A172 (cell line): ENCODE measurements at places on chromosomes 13 and 19.

GRCh38 chr19:50409347-50409746 is 9.4 kb upstream of the SPIB start:
- DNase-seq: no peak

GRCh38 chr13:86446311-86446710 is 647.1 kb upstream of the SLITRK6 start:
- DNase-seq: peak; percentile 82

DNA sequence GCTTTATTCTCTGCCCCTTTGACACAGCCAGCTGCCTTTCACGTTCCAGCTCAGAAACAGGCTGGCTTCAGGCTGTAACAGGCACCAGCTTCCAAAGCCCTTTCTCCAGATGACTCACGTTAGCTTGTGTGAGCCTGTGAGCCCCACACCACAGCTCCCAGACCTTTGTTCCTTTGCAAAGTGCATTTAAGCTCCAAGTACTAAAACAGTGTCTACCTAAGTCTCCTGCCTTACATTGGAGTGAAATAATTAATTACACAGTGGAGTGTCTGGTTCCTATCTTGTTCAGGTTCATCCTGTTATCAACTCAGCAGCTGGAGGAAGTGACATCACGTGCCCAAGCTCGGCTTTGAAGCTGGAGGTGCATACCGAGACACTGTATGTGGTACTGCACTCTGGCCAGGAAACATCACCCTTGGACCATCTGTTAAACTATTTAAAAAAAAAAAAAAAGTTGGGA is 475.8 kb downstream of the FOXO1 start:
- peak; percentile 45 for DNase-seq

DNA sequence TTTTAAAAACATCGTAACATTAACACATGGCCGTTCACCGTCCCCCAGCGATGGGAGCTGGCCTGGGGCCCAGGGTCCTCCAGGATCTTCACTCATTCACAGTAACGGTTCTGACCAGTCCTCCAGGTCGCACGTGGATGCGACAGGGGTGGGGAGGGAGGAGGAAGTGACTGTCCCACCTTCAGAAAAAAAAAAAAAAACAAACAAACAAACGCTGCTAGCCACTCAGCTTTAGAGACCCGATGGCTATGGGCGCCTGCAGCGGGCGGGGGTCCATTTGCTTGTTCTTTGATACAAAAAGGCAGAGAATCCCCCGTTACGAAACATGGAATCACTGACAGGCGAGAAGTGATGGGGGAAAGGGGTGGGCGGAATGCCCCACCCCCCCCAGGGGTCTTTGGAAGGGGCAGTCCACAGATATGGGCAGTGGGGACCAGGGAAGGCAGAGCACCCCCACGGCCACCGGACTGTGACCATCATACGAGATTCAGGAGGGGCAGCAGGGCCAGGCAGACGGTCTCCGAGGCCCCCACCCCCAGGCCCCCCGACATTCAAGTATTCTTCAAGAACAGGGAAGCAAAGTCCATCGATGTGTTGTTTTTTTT is 13.3 kb downstream of the MKNK2 start:
- DNase-seq: no peak

DNA sequence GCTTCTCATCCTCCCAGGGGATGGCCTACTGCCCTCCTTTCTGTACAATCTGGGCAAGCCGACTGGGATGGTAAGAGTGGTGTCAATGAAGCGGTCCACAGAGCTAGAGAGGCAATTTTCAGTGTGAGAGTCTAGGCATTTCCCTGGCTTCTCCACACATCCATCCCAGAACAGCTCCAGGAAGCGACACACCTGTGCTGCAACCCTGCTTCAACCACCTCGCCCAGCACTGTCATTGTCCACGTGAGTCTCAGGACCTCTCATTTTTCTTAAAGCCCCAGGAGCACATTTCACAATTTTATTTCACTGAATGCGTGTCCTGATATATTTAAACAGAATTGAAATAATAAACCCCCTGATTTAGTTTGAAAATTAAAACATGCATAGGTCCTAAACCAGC is 15.5 kb upstream of the UBL3 start:
- no peak for DNase-seq

DNA sequence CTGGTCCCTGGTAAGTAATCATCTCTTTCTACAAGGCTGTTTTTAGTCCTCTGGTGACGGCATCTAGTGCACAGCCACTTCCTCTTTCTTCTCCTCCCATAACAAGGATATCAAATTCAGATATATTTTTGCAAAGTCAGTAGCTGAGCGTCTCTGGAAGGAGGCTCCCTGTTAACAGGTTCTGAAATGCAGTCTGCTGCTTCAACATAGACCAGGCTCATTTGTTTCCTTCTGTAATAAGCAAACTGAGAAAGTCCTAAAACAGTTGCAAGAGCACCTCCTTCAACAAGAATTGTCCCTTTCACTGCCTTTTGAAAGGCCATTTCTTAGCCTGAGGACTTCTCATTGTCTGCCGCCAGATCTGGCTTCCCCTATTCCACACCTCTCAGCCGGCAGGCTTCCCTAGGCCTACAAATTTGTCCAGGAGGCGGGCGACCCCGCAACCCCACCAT is 7.4 kb upstream of the ZSCAN5A start:
- no peak for DNase-seq

DNA sequence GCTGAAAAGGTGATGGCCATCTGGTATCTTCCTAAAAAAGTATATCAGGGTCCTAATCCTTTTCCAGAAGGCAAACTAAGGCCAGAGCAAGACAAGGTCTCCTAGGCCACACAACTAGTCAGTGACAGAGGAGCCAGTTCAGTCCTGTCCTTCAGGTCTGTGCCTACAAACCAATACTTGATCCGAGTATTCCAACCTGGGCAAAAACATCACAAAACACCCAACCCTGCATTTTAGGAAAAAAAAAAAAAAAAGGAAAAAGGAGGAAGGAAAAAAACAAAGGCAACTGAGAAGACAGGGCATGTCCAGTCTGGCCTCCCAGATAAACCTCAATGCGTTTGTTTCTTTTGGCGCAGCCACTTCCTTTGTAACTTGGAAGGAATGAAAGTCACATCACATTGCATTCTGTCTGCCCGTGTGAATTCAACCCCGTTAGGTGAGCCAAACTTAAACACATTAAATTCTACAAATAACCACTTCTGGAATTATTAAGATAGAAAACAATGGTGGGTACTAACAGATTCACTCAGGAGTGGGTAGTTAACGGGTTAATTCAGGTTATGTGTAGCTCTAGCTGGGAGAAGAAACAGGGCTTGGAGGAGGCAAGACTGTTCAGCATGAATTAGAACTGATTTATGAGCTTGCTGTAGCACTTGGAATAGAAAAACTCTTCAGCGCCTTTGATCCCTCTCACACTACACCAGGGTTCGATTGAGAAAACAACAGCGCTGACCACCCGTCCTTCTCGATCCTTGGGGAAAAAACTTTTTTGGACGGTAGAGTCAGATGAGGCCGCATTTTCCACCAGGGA is 43.0 kb upstream of the HNRNPA1L2 start:
- DNase-seq: peak; percentile 12

- DNase-seq: no peak
Observed at GRCh38 chr13:108795841-108796240, 166.4 kb downstream of the MYO16 start.

DNA sequence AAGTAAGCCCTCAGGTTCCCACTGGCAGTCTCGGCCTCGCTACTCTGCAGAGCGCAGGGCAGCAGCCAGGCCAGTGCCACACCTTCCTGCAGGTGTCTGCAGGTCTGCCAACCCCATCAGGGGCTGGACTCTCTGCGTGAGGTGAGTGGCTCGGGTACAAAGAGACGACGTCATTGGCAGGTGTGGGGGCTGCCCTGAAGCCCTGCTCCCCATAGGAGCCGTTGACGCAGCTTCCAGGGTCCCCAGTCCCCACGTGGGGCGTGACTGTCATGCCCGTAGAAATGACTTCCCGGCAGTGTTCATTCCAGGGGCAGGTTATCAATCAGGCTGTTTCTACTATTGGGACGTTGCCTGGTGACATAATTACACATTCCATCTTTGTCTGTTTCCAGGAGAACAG is 15.3 kb upstream of the GJB6 start:
- no peak for DNase-seq

GRCh38 chr19:44176590-44176989 is 11.7 kb downstream of the ZNF226 start:
- DNase-seq: no peak

DNA sequence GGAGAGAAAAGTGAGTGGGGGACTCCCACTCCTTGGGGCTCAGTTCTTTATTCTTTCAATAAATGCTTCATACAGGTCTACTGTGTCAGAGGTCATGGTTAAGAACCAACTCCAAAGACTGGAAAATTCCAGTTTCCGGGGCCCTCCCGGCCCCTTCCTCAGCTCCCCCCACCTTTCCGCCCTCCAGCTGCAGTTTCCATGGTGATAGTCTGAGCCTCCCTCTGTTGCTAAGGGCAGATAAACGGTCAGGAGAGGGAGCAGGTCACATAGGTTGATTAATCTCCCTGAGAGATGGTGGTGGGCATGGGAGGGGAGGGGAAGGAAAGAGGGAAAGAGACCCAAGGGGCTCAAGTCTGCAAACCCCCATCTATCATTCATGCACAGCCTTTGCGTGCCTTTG is 131.5 kb upstream of the USP29 start:
- DNase-seq: no peak

- no peak for DNase-seq
Observed at GRCh38 chr13:31224963-31225559, 25.3 kb downstream of the B3GLCT start.

- no peak for DNase-seq
Observed at GRCh38 chr13:109819874-109820273, 33.5 kb upstream of the IRS2 start.

GRCh38 chr13:20720499-20720898 is 17.0 kb downstream of the IL17D start:
- no peak for DNase-seq

DNA sequence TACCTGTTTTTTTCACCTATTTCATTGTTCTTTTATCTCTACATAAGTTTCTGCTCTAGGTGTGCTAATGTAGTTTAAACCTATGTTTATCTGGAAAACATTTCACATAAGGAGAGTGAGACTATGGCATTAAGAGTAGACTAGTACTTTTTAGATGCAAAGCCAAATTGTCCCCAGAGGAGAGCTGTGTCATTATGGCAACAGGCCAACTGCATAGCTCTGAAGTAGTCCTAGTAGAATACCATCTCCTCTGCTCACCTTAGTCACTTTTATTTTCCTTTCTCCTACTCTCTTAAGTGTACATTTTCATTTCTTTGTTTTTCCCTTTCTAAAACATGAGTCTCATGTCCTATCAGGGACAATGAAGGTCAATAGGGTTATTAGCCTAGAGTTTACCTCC is 123.1 kb downstream of the ITGBL1 start:
- DNase-seq: peak; percentile 35

DNA sequence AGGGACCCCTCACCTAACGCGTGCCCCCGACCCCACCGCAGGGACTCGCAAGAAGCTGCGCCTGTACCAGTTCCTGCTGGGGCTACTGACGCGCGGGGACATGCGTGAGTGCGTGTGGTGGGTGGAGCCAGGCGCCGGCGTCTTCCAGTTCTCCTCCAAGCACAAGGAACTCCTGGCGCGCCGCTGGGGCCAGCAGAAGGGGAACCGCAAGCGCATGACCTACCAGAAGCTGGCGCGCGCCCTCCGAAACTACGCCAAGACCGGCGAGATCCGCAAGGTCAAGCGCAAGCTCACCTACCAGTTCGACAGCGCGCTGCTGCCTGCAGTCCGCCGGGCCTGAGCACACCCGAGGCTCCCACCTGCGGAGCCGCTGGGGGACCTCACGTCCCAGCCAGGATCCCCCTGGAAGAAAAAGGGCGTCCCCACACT is 4.7 kb upstream of the MYBPC2 start:
- no peak for DNase-seq

DNA sequence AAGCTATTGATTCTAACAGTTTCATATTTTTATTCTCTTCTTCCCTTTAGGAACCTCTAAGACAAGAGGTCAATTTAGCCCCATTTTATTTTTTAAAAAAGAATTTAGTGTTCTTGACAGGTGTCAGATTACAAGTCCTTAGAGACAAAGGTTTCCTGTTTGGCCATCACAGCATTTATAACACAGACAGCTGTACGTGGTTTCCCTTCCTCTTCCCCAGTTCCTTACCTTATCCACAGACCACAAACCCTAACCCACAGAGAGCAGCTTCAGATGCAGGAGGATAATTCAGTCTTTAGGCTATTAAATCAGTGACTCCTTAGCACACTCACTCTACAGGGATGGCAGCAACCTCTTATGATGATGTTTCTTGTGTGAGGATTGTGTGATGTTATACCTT is 1210.1 kb downstream of the DIAPH3 start:
- DNase-seq: no peak

DNA sequence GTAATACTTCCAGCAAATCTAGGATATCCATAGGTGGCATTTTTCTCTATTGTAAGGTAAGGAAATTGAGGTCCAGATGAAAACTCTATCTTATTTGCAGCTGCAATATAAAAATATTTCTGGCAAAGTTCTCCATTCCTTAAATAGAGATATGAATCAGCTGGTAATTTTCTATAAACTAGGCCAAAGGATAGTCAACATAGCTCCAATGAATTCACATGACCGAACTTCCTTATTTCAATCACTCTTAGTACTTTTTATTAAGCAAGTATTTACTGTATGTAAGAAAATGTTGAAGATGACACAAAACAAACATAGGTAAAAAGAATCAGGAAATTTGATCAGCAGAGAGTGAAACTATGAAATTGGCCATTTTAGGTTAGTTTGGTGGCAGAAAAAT is 13.0 kb upstream of the LCP1 start:
- DNase-seq: no peak

GRCh38 chr19:53432088-53432661 is 391 bp downstream of the ZNF761 start:
- DNase-seq: peak; percentile 25

DNA sequence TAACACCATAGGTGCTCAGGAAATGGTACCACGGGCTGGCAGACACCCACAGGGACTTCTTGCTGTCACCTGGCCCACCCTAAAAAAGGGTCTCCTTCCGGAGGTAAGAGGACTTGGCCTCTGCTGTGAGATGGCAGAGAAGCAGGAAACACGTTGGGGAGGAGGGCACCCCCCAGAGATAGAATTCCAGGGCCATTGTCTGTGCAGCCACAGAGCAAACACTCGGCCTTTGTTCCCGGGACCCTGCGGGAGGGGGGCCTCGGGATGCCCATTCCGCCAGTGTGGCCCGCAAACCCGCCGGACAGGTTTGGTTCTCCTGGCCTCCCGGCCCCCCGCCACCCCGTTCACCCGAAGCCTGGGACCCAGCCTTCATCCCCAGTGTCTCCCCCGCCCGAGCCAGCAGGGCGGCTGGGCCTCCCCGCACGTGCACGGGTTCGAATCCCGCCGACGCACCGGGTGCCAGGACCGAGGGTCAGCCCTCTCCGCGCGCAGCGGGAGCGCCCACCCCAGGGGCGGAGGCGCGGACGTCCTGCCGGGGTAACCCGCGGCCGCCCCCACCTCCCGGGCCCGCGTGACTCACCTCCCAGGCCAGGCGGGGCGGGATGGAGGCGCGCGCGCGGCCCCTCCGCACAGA is 714 bp downstream of the PLPP2 start:
- DNase-seq: peak; percentile 65

- no peak for DNase-seq
Observed at GRCh38 chr19:35060160-35060855, 18.8 kb downstream of the HPN start.

- peak; percentile 26 for DNase-seq
Observed at GRCh38 chr19:2201473-2202148, 34.5 kb downstream of the PLEKHJ1 start.

GRCh38 chr13:112760435-112760834 is 70.6 kb downstream of the ATP11A start:
- no peak for DNase-seq
